Globus pallidus (tissue), 1 donor: ENCODE measurements at places on chromosomes 3 and 15.

GRCh38 chr3:110810356-110810755 lies 261.3 kb upstream of the NECTIN3 start:
- DNase-seq: no peak

- DNase-seq: no peak
These were observed 128.1 kb upstream of the WNT5A start for GRCh38 chr3:55615039-55615693.

GRCh38 chr15:81268881-81269601 lies 54.9 kb downstream of the STARD5 start:
- no peak for DNase-seq

DNA sequence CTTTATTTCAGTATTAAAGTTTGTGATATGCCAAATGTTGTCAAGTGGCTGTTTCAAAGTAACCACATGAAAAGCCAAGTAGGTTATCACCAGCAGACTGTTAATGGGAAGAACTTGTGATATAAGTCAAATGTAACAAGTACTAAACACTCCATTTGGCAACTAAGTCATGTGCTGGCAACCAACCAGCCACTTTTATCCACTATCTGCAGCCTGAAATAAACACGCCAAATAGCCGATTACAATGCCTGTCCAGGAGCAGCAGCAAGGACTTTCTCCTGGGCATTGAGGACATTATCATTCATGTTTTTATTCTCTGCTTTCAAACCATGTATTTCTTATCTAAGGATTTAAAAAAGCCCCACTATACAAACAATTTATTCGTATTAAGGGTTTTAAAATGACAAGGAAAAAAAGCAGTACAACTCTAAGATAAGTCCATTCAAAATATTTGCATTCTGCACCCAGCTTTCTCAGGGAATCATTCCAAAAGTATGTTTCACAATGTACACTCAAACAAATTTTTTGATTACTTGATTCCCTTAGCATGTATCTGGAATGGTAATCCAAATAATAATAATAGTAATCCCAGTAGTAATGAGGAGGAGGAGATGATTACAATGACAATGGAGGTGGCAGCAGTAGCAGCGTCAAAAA lies 448.6 kb downstream of the ERC2 start:
- DNase-seq: no peak

GRCh38 chr3:161508852-161509477 lies 12.4 kb downstream of the OTOL1 start:
- DNase-seq: no peak

DNA sequence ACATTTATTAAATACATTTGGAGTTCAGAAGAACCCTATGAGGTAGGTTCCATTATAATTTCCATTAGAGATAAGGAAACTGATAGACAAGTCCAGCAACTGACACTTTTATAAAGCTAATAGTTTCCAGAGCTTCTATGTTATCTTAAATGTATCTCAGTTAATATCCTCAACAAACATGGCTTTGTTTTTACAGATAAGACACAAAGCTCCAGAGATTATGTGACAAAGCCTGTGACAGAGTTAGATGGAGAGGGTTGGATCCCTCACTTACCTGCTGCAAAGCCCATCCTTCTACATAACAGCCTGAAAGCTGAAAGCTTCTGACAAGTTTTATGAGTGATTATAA lies 473 bp upstream of the COMMD2 start:
- no peak for DNase-seq

DNA sequence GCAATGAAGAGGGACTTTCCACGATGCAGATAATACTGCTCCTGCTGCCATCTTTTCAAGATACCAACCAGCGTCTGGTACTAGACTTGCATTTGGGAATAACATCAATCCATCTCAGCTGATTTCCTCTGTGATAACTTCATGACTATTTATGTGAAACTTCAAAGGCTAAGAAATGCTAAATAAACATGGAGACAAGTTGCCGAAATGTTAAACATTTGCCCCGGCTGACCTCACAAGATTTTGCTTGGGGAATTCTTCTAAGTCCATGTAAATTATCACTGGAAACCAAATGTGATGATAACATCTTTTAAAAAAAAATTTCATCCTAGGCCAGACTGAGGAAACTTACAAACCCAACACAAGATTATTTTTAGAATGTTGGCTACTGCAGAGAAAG lies 185.8 kb upstream of the PRICKLE2 start:
- DNase-seq: no peak

DNA sequence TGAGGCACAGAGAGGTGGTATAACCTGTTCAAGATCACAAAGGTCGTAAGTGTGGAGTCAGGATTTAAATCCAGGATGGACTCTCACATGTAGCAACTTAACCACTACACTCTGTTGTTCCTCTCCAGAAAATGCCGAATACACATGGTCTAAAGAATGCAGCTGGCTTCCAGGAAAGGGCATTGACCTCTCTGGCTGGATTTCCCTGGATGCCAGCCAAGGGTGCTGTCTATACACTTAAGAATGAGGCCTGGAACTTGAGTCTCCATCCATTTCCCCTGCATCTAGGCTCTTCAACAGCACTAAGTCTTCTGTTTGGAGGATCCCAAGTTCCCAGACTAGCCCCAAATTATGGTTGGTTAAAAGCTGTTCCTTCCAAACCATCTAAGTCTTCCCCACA lies 60.5 kb downstream of the CERS3 start:
- no peak for DNase-seq

DNA sequence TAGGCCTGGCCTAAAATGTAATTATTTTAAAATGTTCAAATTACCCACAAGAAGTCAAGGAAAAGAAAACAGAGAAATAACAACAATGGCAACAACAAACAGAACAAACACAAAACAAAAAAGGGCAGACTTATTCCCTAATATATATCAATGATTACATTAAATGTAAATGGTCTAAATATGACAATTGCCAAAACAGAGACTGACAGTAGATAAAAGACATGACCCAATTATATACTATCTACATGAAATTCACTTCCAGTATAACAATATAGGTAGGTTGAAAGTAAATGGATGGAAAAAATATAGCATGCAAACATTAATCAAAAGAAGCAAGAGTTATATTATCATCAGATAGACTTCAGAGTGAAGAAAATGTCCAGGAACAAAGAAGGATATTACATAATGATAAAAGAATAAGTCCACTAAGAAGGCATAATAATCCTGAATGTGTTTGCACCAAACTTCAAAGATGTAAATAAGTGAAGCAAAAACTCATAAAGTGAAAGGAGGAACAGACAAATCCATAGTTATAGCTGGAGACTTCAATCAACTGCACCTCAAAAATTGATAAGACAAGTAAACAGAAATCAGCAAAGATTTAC lies 6.5 kb downstream of the SEC22C start:
- no peak for DNase-seq
